ENCODE measurements at places on chromosomes 5 and 9.

- no peak for DNase-seq
Measured at GRCh38 chr9:22158271-22158670, 149.2 kb upstream of the CDKN2B start.

GRCh38 chr9:3969590-3970260 lies 330.1 kb downstream of the GLIS3 start:
- DNase-seq = no peak

GRCh38 chr5:136016945-136017530 lies 11.8 kb upstream of the TGFBI start:
- DNase-seq = no peak

DNA sequence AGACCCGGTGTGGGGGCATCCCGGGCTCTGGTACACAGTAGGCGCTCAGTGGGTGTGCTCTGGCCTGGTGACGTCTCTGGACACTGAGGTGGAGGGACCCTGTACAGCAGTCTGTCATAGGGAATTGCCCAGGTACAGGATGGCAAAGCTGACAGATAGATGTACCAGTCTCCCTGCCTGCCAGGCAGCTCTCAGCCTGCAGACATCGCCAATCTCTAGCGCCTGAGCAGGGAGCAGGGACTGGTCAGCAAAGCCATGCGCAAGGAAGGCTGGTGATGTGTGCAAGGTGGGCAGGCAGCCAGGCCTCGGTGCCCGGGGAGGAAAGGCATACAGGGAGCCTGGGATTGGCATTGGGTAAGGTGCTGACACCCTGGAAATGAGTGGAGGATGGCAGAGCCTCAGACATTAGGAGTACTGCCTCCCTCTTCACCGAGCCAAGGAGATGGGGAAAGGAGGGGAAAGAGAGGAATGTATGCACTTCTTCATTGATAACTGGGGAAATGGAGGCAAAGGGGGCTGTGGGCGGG lies 33.9 kb upstream of the BRD3 start:
- DNase-seq = no peak

DNA sequence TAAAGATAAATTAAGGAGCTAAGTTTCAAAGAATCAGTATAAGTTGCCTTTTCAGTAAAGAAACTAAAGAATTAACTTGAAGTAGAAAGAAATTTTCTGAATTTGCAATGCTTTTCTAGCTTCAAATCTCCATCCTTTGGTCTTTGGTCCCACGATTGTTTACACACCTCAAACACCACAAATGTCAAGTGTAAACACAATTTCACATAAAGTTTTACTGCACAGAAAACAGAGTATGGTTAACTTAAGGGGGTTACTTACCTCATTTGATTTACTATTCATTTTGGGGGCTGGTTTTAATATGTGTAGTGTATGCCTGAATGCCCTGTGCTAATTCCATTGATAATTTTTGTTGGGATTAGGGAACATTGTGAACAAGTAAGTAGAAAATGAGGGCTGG lies 4.1 kb downstream of the CDO1 start:
- DNase-seq = no peak

GRCh38 chr5:57653636-57654290 lies 171.2 kb upstream of the ACTBL2 start:
- no peak for DNase-seq

DNA sequence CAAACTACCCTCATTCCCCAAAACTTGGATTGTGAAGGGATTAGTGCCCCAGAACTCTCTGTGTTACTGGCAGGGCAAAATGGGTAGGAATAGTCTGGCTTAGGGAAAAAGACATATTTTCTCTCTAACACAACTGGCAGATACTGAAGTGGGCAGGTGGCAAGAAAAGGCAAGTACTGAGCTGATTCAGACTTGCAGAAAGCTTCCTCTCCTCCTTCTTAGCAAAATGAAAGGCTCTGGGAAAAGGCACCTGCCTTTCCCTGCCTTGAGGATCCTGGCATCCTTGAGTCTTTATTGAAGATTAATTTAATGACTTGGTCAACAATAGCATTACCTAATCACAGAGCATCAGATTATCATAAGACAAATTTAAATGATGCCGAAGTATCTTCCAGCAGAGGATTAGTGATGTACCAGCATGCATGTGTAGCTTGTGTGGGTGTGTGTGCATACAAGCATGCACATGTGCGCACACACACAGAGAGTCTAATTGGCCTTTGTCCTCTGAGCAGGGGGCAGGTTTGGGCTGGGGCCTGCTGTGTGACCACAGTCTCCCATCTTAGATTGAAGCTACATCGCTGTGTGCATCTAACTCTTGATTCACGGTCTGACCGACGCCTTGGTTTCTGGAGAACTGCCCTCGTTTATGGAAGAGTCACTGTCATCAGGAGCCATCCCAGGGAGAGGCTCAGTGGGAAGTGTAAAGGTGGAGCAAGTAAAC lies 294.8 kb downstream of the AOPEP start:
- DNase-seq = no peak

DNA sequence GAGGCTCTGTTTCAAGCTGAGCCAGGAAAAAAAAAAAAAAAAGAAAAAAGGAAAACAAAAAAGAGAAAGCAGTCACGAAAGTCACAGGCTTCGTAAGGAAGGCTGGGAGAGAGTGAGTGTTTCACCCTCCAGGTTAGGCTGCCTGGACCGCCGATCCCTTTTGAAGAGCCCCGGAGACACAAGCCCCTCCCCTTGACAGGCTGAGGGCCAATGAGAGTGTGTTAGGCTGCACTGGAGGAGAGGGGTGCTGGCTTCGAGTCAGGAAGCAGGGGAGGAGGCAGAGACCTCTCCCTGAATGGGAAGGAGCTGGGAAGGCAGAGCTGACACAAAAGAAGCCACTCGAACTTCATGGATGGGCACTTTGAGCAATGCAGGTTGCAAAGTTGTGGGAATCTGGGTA lies at the start of gene NMUR2:
TSS of gene NMUR2 (minus strand) at position 135 of the 400 bp plus-strand sequence. CDS start 166 bp downstream, outside the sequence.
- peak; percentile 18 for DNase-seq

DNA sequence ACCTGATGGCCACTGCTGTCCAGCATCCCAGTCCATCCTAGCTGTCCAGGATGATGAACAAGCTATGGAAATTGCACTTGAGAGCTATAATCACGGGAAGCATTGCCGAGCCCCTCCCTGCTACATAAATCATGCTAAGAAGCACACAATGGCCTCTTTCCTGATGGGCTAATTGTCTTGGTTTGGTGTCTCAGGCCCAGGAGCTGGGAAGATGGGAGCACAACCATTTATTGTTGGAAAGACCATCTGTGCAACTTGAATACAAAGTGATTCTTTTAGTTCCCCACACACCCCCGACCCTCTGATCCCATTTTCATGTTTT lies 80.4 kb downstream of the RGS3 start:
- no peak for DNase-seq

- DNase-seq = no peak
Measured at GRCh38 chr5:180540050-180540694, 46.0 kb downstream of the CNOT6 start.

DNA sequence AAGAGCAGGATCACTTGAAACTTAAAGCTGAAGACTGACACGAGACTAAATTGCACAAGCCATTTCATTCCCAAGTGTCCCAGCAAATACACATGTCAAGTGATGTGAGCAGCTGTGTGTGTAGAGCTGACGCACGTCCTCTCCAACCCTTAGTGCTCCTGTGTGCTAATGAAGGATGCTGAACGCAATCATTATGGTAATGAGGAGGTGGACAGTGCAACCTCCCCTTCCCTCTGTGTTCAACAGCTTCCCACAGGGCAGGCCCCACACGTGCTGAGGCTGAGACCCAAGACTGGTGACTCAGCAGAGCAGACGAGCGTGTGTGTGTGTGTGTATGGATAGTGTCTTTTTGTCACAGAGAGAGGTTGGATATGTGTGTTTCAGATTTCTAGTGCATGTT lies 702.1 kb downstream of the SEMA5A start:
- no peak for DNase-seq

DNA sequence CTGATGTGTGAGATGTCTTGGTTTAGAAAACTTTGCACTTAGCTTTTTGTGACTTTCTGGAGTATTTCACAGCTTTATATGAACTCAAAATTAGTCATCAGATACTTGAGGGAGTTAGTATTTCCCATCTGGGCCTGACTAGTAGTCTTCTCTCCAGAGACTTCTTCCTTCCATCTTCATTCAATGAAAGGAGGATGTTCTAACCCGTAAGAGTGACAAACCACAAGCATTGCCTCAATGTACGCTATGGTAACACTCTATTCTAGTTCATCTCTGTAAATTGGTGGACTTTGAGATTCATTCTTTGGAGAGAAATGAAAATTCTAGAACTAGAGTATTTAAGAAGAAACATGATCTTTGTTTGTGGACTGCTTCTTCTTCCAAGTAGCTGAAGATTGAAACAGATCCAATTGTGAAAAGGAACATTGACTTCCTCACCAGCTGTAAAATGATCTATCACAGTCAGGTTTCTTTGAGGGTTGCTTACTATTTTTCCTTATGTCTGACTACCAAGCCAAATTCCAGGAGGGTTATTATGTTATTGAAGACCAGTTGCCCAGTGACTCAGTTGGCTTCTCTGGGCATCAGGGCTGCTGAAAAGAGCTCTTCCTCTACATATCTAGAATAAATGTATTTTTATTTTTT lies 157.6 kb downstream of the SLC12A2 start:
- DNase-seq = no peak

DNA sequence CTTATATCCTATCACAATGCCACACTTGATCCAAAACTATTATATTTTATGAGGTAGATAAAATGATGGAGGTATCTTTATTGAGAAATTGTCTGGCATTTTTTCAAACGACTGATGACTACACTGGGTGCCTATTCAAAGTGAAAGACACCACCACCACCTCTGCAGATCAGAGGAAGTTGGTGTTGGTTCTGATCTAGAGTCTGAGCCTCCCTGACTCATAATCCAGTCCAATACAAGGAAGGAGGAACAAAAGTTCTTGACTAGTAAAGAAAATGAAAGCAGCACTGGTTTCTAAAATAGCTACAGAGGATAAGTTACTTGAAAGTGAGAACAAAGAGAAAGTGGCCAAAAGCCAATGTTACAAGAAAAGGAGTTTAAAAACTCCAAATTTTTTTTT lies 139.9 kb downstream of the RFX3 start:
- DNase-seq = no peak

DNA sequence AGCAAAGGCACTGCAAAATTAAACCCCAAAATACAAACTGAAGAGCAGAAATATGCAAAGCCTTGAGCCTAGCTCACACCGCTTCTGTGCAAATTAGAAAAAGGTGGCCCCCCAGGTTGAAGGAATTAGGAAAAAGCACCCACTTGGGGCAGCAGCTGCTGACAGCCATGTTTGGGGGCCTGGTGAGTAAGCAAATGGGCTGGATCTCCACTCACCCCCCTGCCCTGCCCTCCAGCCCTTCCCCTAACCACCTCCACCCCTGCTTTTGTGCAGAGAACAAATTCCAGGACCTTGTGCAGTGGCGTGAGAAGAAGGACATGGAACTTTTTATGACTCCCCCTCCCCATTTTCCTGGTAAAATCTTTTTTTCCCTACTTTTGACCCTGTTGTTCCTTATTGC lies 92.0 kb upstream of the DNAH5 start:
- peak; percentile 23 for DNase-seq

- DNase-seq = no peak
Measured at GRCh38 chr5:15069407-15069905, 197.9 kb upstream of the ANKH start.

DNA sequence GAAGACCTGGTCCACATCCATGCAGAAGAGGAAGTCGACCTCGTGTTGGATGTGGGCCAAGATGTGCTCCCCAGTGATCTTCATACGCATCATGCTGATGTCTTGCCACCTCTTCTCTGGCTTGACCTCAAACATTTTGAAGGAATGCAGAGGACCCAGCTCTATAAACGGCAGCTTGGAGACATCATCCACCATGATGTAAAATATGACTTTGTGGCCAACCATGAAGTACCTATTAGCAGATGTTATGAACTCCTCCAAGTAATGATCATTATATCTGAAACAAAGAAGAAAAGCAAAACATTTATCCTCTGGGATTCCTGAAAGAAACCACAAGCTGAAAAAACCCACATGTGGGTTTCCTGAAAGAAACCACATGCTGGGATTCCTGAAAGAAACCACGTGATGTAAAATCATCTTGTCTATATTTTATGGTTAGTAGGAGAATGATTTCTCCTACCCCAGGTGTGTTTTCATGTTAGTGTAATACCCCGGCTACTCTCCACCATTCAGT lies 52.3 kb downstream of the GGTA1 start:
- DNase-seq = no peak

DNA sequence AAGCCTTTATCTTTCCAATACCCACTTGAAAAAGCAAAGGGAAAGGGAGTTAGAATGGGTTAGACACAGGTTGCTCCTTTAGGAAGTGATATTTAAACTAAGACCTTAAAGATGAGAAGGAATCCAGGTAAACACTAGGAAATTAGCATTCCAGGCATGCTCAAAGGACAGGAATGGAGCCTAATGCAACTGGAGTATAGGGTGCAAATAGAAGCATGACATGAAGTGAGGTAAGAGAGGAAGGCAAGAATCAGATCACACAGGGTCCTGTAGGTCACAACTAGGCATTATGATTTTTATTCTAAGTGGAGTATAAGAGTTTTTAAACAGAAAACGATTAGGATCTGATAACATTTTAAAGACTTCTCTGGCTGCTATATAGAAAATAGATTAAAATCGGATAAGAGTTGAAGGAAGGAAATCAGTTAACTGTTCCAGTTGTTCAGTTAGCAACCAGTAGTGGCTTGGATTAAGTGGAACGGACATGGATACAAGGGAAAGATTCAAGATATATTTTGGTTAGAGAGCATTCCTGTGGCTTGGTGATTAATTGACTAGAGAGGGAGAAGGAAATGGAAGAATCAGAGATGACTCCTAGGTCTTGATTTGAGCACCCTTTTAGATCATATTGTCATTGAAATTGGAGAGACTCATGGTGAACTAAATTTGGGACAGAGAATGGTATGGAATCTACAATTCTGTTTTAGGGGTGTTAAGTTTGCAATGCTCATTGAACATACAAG lies 95.9 kb downstream of the FBXO4 start:
- no peak for DNase-seq

DNA sequence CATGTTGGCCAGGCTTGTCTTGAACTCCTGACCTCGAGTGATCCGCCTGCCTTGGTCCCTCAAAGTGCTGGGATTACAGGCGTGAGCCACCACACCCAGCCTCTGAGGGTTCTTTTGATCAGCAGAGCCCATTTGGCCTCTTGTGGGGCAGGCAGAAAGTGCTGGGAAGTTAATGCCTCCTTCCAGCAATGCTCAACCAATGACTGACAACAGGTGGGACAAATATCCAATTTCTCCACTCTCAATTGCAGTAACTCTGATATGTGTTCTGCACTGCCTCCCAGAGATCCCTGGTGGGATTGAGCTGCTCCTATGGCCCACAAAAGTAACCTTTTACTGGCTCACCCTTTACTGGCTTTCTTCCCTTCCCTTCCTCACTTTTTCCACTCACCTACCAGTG lies 79.9 kb upstream of the APC start:
- DNase-seq = no peak

DNA sequence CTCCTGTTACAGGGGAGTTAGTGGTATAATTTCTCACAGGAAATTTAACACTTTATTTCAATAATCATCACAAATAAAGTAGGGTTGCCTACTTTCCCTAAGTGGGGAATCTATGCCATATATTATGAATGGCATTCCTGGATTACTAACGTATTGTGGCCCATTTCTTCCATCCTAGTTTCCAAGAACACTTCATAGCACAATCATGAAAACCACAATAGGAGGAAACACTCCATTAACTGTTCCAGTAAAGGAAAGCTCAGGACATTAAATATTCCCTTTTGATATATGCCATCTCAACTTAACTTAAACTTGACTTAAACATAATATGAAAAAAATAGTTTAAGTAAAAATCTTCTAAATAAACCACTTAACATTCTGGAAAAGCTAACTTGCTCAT lies 2.1 kb downstream of the CPLANE1 start:
- no peak for DNase-seq

GRCh38 chr5:103951776-103952175 lies 389.2 kb upstream of the NUDT12 start:
- no peak for DNase-seq

GRCh38 chr5:101390151-101390908 lies 487.2 kb upstream of the ST8SIA4 start:
- DNase-seq = peak; percentile 52
